ENCODE measurements at places on chromosomes 6 and 20.

GRCh38 chr6:132974122-132974521 is 159.8 kb downstream of the RPS12 start:
- no peak for DNase-seq

GRCh38 chr6:43972179-43972912 is 154.9 kb downstream of the MRPL14 start:
- no peak for DNase-seq

DNA sequence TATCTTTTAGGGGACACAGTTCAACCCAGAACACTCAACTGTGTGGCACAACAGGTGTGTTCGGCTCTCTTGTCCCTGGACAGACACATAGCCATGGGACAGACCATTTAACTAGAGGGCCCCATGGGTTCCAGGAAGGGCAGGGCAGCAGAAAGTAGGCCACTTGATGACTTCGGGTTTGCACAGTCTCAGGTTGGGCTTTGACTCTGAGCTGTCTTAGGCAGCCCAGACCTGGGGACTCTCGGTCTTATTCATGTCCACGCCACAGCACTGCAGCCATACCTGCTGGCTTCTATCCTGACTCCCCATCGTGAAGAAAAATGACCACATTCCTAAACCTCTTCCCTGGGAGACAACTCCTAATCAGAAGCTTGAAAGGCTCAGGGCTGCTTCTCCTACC is 146.1 kb upstream of the AKAP12 start:
- DNase-seq: peak; percentile 45

- DNase-seq: no peak
These were observed 20.7 kb upstream of the SH3BGRL2 start for GRCh38 chr6:79610306-79611009.

- DNase-seq: no peak
These were observed 91.4 kb downstream of the RREB1 start for GRCh38 chr6:7198833-7199800.

GRCh38 chr20:37801921-37802320 is 101.0 kb upstream of the VSTM2L start:
- no peak for DNase-seq

DNA sequence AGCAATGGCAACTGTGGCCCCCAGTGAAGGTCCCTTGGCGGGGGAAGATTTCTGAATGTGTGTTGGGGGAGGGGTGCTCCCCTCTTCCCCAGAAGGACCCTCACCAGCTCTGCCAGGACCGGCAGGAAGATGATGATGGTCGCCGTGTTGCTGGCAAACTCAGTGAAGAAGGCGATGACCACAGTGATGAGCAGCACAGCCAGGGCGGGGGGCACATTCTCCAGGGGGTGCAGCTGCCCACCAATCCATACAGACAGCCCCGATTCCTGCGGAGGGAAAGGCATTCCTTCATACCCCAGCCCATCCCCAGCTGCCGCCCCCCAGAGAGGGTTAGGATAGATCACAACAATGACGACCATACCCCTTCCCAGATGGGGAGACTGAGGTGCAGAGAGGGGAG is 15.7 kb upstream of the OCSTAMP start:
- DNase-seq: no peak

DNA sequence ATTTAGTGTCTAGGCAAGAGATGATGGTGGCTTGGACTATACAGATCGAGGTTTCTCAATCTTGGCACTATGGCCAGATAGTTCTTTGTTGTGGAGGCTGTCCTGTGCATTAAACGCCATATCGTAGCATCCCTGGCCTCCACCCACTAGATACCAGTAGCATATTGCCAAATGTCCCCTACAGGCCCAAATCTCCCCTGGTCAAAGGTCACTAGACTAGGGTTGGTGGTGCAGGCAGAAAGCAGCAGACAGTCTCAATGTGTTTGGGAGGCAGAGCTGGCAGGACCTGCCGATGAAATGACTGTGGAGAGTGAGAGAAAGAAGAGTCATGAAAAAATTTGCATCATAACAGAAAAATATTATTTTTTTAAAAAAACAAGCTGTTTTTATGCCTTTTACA is 63.0 kb downstream of the TRAM2 start:
- no peak for DNase-seq

GRCh38 chr6:3287308-3287707 is 28.6 kb downstream of the PSMG4 start:
- DNase-seq: peak; percentile 28

DNA sequence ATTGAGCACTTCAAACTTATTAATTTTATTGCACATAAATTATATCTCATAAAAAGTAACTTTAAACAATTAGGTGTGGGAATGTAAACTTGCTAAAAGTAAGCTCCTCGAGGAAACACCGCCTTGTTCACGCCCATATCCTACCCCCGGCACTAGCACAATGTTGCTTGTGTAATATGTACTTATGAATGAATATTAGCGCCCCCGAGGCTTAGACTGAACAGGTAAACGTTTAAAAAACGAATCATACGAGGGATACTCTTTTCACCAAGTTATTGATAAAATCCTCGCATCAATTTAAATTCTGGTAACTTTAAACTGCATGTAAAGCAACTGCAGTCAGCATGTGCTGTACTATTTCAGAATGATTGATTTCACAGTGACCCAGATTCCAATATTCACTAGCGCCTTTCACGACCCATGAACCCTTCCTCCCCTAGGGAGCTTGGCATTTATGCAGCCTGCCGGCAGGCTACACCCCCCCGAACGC is 637 bp downstream of the TFB1M start:
- DNase-seq: no peak

GRCh38 chr6:143005816-143006215 is 54.9 kb upstream of the AIG1 start:
- DNase-seq: no peak

DNA sequence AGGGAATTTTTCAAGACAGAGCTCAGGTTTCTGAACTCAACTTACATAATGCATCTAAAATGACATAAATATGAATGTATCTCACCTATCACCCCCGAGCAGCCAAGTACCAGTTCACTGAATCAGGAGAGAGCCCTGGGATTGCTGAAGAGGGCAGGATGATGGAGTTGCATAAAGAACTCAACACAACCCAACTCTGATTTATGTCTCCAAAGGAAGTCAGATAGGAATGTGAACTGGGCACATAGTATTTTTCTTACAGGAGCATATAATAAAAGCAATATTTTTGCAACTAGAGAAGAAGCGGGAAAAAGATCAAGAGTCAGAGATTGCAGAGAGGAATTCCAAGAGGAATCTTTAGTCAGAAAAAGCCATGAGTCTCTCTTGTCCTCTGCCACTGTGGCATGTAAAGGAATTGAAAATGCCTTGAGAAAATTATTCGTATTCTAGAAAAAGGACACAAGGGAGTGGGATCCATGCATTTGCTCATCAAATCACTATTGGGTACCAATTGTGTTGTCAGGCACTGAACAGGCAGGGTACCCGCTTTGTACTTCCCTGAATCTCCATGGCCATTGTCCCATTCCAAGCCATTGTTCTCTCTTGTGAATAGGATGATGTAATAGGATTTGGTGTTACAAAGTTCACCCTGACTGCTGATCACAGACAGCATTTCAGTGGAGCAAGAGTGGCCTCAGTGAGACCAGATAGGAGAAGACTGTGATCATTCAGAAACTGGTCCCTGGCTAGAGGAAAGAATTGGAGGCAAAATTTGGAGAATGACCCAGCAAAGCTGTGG is 16.3 kb downstream of the RIN2 start:
- DNase-seq: no peak

All from lower leg skin (tissue), 4 donors.